Stimulated activated naive CD4-positive, alpha-beta T cell (primary cell): ENCODE measurements at places on chromosomes 3 and 15.

DNA sequence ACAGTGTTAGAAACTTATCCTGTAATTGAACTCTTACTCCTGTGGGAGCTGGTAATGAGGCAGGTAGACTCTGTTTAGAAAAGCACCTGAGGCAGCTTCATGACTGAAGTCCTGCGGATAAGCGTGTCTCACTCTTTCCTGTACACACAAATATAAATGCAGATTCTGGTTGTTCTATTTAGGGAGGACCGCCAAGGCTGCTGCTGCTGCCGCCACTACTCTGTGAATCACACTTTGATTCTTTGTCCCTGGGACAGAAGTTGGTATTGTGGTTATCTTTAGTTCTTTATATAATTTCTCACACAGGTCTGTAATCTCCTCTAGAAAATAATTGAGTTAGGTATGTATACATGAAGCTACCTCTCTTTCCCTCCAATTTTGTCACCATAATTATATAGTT is 3.6 kb downstream of the LSAMP start:
- DNase-seq: no peak

- no peak for DNase-seq
These were observed 96.4 kb downstream of the NSUN3 start for GRCh38 chr3:94159062-94159828.

DNA sequence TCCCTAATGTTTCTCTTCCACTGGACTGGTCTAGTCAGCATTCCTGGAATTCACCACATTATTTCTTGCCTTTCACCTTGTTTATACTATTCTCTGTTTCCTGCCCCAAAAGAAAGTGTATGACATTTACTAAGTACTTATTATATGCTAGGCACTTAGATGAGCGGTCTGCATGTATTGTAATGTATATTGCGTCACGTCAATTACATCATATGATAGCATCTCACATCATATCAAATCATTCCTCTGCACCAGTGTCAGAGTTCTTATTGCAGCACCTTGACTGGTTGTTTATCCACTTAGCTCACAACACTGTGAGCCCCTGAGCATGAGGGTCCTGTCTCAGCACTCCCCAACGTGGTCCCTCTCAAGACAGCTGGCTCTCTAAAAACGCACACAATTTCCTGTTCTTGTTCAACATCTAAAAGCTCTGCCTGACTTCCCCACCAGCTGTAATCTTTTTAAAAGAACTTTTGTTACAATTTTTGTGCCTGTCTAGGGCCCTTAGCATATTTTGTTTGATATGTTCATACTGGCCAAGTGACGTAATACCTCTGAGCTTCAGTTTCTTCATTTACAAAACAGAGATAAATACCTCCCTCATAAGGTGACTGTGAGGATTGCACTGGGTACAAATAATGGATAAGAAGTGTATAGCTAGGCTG is 58.8 kb downstream of the ARHGAP31 start:
- peak; percentile 55 for DNase-seq

GRCh38 chr3:178665747-178666146 is 129.5 kb downstream of the KCNMB2 start:
- DNase-seq: no peak

DNA sequence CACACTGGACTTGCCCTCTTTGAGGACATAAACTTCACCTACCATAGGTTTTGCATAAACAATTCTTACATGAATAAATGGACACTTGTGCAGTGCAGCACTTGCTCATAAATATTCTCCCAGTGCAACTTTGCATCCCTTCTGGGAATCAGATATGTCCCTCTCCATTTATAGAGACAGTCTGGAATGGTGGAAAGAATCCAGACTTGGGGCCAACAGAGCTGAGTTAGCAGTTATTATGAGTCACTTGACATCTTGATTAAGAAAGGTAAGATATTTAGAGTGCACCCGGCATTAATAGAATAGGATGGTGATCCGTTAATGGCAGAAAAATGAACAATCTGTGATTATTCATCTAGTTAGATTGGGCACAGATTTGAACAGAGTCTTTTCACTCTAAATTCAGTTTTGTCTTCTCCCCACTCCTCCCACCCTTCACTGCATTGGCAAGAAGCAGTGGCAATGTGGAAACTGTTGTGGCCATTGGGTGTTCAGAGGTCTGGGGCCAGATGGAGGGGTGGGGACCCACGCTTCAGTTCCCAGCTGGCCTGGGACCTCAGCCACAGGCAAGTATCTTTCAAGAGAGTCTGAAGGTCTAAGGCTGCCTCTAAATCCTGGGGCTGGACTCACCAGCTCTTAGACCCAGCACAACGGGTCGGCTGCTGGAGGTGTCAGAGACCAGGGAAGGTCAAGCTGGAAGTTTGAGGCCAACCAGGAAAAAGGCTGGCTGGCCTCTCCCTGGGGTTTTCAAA is 58.9 kb upstream of the KY start:
- DNase-seq: no peak

DNA sequence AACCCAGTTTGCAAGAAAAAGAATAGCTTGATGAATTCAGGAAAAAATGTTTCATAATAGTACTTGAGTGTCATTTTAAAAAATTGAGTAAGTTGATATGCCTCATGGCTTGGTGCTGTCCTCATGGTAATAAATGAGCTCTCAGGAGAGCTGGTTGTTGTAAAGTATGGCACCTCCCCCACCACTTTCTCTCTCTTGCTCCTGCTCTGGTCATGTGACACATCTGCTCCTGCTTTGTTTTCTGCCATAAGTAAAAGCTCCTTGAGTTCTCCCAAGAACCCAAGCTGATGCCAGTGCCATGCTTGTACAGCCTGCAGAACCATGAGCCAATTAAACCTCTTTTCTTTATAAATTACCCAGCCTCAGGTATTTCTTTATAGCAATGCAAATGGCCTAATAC is 108.8 kb upstream of the CRBN start:
- no peak for DNase-seq

DNA sequence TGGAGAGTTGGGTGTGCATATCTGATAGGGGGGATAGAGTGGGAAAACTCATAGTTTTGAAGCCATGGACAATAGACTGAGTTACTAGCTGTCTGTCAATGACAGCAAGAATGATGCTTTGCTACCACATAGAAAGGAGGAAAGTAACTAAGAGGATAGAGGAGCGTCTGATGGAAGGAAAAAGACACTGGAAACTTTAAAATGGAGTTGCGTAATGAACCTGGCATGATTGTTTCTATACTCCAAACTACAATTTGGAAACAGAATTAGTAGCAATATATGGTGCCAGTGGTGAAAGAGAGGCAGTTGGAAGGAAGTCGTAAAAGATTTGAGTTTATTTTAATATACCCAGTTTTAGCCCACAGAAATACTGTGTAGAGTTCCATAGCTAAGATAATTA is 163.6 kb downstream of the TUSC7 start:
- DNase-seq: no peak

- no peak for DNase-seq
These were observed 47.2 kb upstream of the IQSEC1 start for GRCh38 chr3:13120289-13120927.

- no peak for DNase-seq
These were observed 57.2 kb downstream of the SH3GL3 start for GRCh38 chr15:83504365-83504764.

- no peak for DNase-seq
These were observed 172.4 kb downstream of the PDE8A start for GRCh38 chr15:85154061-85154460.

DNA sequence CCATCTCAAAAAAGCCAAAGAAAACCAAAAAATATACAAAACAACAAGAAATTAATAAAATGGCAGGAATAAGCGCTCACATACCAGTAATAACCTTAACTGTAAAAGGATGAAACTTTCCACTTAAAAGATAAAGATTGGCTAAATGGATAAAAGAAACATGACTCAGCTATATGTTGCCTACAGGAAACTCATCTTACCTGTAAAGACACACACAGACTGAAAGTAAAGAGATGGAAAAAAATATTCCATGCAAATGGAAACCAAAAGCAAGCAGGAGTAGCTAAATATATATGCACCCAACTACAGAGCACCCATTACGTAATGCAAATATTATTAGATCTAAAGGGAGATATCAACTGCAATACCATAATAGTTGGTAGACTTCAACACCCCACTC is 49.7 kb downstream of the ADAM10 start:
- no peak for DNase-seq

DNA sequence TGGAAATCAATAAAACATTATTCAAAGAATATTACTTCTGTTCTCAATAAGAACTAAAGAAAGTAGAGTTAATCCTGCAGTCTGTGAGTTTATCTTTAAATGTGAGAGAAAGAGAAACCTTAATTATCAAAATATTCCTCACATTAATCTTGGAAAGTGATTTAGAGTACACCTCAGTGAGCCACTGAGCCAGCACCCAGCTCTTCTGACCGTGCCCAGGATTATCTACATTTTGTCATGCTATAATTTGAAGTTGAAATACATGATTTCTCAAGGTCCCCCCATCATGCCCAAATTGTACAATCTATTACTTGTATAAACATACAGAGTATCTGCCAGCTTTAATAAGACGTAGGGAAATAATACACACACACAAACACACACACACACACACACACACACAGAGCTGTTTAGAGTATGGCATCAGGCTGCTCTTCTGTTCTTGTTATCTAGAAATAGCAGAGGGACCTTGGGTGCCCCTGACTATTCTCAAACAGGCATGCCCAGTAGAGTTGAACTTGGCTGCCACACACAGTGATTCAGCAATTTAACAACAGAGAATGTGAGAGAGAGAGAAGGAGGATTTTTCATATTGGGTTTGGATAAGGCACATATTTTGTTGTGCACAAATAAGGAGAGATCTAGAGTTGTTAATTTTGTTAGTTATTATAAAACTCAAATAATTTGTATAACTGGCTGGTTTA is 74.4 kb downstream of the P2RY1 start:
- no peak for DNase-seq
